ENCODE measurements at places on chromosomes 6 and 20.

GRCh38 chr20:56438284-56438683 is 26.2 kb downstream of the CASS4 start:
- no peak for DNase-seq

DNA sequence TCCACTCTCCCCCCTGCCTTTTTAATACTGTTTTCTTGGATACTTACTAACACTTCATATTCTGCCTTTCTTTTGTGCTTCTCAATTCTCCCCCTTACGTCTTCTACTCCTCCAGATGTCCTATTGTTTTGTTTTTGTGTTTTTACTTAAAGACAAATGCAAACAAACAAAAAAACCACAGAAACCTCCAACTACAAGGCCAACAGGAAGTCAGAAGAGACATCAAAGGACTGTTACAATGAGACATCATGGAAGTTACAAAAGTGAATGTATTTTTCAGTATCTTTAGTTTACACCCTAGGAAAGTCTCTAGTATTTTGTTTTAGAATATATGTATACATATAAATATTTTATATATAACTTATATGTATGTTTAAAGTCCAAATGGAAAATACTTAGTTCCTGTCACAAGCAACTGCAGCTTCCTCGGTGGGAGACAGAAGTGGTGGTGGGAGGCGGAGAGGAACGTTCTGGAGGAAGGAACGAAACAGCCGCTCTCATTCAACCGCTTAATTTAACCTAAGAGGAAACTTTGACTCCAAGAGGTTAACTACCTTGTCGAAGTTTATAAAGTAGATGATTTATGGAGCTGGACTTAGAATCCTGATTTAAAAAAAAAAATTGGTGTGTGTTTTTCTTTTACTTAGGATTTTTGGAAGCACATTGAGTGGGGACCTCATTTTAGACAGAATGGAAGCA is 168.9 kb upstream of the PDE10A start:
- no peak for DNase-seq

- DNase-seq = no peak
These were observed 69.8 kb upstream of the FAM184A start for GRCh38 chr6:119148098-119148824.

DNA sequence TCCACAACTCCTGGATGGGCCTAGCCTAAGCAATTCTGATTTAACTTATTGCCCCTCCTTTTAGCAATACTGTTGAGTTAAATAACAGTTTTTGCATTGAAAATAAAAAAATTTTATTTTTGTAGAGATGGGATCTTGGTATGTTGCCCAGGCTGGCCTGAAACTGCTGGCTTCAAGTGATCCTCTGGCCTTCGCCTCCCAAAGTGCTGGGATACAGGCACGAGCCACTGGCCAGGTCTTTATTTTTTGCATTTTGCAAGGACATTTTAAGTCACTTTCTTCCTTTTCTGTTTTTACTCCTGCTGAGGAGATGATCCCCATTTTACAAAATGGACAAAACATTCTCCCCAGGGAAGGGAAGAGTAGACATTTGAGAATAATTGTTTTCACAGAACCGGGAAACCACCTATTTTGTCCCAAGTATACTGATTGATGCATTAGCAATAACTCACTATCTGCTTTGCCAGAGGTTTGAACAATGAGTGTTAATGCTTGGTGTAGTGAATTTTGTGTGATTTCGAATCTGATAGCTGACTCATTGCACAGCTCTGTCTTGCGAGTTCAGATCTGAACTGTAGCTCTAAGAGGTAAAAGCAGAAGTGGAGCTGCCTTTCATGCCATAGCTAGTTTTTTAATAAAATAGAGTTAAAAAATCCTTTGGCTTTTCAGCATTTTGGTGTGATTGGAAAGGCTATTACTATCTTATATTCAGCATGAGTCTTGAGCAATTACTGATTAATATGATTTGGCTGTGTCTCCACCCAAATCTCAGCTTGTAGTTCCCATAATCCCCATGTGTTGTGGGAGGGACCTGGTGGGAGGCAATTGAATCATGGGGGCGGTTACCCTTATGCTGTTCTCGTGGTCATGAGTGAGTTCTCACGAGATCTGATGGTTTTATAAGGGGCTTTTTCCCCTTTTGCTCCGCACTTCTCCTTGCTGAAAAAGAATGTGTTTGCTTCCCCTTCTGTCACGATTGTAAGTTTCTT is 20.9 kb downstream of the IGF2R start:
- no peak for DNase-seq
